Kasumi-1 (cell line): ENCODE measurements at places on chromosomes 2 and 18.

DNA sequence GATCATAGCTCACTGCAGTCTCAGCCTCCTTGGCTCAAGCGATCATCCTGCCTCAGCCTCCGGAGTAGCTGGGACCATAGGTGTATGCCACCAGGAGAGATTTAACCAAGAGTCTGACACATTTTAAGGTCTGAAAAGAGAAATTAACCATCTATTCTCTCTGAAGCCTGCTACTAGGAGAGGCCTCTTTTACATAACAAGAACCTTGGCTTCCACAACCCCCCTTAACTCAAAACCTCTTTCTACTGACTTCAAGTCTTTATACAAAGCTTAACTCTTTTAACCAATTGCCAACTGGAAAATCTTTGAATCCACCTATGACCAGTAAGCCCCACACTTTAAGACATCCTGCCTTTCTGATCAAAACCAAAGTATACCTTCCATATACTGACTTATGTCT lies 279.9 kb upstream of the CELF4 start:
- DNase-seq, result no peak

GRCh38 chr18:53757328-53757727 lies 467.1 kb downstream of the MBD2 start:
- no peak for DNase-seq

DNA sequence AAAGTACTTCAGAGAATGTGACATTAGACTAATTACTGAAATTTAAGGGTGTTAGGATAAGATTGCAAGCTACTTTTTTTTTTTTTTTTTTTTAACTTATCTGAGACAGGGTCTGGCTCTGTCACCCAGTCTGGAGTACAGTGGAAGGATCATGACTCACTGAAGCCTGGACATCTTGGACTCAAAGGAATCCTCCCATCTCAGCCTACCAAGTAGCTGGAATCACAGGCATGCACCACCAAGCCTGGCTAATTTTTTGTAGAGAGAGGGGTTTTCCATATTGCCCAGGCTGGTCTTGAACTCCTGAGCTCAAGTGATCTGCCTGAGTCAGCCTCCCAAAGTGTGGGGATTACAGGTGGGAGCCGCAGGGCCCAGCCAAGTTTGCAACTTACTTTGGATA lies 1246.0 kb upstream of the ZEB2 start:
- no peak for DNase-seq

GRCh38 chr2:58539973-58540372 lies 298.8 kb upstream of the FANCL start:
- DNase-seq, result no peak

DNA sequence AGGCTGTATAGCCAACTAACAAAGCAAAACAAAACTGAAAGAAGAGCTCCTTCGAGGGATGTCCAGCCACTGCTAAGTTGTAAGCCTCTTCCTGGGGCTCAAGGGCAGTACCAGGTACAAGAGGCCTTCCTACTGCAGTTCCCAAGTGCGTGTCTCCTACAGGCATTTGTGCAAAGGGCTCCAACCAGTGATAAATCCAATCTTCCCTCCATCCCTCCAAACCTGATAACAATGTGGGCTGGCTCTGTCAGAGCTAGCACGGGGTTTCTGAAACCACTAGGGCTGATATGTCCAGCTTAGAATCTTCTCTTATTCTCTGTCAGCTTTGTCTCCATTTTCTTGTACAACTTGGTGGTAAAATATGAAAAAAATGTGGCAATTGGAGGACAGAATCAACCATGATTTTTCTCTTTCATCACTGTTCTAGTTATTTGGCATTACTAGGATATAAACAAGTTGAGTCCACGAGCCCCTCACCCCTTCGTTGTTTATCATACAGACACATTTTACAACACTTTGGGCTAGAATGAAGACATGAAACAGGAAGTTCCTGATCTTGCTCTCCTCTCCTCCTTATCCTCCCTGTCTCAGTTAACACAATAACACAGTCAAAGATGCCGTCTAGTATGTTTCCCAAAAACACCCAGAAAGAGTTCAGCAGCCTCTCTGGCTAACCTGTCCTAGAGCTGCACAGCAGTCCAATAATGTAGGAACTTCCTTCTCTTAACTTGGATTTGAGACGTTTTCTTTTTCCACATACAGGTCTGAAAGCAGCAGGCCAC lies 35.4 kb upstream of the WIPF1 start:
- peak; percentile 57 for DNase-seq

- DNase-seq, result peak; percentile 68
Measured at GRCh38 chr2:170815746-170816503, 762 bp upstream of the GAD1 start.

- DNase-seq, result no peak
Measured at GRCh38 chr2:53334610-53335009, 433.0 kb upstream of the CHAC2 start.

DNA sequence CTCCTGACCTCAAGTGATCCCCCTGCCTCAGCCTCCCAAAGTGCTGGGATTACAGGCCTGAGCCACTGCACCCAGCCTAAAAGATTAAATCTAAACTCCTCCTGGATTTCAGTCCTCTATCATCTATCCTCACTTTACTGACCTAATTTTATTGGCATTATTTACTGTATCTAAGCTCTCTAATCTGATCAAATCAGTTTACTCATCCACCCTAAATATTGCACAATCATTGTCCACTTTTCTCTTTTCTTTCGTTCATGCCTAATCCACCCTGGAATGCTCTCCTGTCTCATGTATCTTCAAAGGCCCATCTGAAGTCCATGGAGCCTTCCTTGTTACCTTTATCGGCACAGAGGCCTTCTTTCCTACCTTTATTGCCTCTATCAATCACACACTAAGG lies 31.6 kb upstream of the GPR155 start:
- DNase-seq, result no peak

DNA sequence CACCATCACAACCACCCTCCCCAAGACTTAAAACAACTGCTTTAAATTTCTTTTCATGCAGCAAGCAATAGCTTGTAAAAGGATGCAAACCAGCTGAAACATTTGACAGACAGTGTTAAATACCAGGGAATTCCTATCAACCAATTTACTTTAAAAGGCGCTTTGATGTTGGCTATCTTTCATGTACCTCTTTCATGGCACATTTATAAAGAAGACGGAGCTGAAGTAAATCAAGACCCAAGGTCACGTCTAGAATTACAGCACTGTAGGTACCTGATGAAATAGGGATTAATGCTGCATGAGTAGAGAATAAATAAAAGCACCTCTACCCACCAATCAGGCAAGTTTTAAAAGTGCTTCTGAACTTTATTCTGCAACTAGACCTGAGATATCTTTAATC lies 78.9 kb downstream of the SRBD1 start:
- no peak for DNase-seq

DNA sequence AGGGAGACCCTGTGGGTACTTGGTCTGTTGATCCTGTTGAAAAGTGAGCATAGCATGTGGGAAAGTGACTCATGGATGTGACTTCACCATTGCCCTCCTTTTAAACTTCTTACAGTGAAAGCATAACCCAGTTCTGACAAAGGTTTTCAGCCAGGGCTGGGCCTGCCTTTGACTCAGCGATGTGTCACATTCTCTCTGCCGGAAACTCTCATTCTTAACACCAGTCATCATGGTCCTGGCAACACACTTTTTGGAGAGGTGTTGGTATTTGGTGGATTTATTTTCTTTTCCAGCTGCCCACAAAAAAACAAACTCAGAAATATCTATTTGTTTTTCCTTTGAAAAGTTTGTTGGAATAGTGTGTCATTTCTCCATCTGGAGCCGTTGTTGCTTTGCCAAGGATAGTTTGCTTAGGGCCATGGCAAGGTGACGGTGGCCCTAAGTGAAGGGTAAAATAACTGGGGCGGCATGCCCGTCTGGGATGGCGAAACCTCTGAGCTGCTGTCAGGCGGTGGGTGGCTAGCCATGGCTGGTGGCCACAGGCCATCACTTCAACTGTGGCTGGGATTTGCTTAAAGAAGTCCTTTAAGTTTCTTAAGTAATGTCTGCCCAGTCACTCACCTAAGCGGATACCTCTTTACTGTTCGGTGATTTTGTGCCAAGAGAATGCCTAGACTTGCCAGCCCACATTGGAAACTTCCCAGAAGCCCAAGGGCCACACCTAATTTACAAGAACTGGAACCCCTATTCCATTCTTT lies 123.3 kb downstream of the LTBP1 start:
- no peak for DNase-seq

- no peak for DNase-seq
Measured at GRCh38 chr2:33145459-33145858, 198.7 kb downstream of the LTBP1 start.

DNA sequence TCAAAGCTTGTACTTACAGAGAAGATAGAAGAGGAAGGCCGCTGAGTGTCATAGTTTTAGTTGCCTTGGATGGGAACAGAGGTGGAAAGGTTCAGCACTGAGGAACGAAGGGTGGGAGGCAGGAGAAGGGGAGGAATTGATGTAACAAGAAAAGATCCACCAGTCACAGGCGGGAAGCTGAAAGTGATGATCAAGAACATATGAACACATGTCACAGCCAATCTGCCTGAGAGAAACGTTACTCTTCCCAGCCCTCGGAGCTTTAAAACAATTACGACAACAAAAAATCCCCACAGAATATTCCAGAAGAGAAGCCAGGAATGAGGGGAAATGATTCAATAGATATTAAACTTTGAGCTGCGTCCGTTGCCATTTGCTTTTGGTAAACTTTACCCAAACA lies 87.1 kb downstream of the TSHZ1 start:
- no peak for DNase-seq

- no peak for DNase-seq
Measured at GRCh38 chr18:8769509-8770095, 64.2 kb downstream of the MTCL1 start.

GRCh38 chr2:44935729-44936098 lies 5.8 kb upstream of the SIX3 start:
- no peak for DNase-seq

GRCh38 chr2:221779614-221780067 lies 207.5 kb upstream of the EPHA4 start:
- DNase-seq, result no peak

GRCh38 chr2:43158259-43158880 lies 68.0 kb downstream of the ZFP36L2 start:
- DNase-seq, result peak; percentile 85

DNA sequence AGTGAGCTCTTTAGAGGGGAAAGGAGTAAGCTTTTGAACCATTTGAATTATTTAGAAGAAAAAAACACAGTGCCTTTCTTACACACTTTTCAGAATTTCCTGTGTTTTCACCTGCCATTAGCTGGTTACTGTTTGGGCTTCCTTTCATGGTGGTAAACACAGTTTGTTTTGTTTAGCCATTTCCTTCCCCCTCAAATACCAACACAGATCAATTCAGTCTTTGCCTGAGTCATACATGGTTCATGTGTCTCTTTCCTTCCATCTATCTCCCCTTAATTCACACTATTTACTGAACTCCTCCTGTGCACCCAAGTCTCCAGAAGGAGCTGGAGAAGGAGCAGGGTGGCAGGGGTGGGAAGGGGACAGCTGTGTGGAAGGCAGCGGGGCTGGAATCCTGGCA lies 45.0 kb downstream of the TCF7L1 start:
- no peak for DNase-seq

DNA sequence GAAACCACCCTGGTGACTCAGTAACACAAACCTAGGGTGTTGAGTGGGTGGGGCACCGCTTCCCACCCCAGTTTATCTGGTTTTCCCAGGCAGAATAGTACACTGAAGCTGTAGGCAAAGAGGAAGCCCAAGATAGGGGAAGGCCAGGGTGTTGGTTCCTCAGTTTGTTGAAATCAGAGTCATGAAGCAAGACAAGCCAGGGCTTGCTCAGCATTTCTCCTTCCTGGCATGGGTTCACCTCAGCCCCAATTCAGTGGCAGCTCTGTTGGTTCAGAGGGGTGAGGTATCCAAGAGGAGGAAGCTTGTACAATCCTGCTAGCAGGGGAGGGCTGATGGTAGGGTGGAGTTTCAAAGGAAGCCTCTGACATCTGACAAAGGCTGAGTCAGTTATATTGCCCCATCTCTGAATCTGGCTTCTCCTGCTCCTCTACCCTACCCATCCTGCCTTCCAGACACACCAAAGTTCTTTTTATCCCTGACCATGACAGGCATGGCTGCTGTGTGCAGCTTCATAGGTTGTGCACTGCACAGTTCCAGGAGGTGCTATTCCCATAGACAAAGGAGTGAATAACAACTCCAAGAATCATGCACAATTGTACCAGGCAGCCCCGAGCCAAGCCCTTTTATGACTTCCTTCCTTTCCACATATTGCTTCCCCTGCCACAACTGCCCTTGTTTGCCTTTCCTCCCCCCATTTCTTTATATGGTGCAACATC lies 24.9 kb upstream of the RAB10 start:
- peak; percentile 98 for DNase-seq

- no peak for DNase-seq
Measured at GRCh38 chr2:6963727-6964126, 46.5 kb downstream of the RNF144A start.

- DNase-seq, result no peak
Measured at GRCh38 chr2:133452146-133452545, 116.1 kb downstream of the NCKAP5 start.

DNA sequence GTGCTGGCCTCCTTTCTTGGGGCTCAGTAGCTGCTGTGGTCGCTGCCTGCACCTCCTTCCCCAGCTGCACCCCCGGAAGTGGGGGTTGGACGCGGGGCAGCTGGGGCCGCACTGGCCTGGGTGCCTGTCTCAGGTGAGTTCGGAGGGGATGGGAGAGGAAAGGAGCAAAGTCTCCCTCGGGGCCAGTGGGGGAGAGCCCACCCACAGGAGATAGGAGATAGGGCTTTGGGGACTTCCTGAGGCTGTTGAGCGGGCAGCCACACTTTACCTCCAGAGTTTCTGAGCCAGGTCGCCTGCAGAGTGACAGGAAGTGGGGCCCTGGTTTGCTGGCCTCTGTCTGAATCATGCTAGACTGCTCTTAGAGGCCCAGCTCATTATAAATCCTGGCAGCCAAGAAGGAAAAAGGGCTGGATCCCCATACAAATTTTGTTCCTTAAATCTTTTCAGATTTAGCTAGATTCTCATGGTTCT lies 8.1 kb downstream of the MBP start:
- DNase-seq, result peak; percentile 63

GRCh38 chr18:58161659-58162058 lies 117.6 kb downstream of the NEDD4L start:
- no peak for DNase-seq

- DNase-seq, result no peak
Measured at GRCh38 chr2:96685577-96686459, 43.3 kb downstream of the FER1L5 start.

DNA sequence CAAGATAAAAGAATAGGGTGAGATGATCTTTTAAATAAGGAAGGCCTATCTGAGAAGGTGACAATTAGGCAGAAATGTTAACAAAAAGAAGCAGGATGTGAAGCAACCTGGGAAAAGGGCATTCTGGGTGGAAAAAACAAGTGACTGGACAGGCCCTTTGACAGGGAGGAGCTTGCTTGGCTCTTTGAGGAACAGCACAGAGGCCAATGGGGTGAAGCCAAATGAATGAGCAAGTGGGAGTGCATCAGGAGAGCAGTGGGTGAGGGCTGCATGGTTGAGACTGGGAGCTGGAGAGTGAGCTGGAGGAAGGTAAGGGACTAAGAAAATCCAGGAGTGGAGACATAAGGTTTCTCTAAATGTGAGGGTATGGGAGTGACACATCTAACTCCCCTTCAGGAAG lies 126.9 kb downstream of the TDRD15 start:
- no peak for DNase-seq
